Hepatic stellate cell (primary cell): ENCODE measurements at places on chromosomes 2 and 18.

- no peak for DNase-seq
Measured at GRCh38 chr2:143584936-143585335, 455.7 kb downstream of the ARHGAP15 start.

DNA sequence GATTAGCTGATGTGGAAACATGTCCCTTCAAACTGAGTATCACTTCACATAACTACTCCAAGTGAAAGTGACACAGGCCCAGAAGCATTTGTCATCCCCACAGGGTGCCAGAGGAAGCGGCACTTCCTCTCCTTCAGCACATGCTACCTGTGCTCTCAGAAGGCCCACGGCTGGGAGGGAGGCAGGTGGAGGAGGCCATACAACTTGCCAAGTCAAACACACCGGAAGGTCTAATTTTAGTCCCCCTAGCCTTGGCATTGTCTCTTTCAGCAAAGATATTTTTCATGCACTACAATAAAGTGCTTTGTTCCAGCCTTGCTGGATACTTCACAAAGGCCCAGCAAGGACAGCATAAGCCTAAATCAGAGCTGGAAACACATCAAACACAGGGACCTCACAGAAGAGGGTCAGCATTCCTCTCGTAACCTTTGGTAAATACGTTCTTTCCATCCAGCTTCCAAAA lies 38.0 kb downstream of the VSNL1 start:
- DNase-seq: no peak

DNA sequence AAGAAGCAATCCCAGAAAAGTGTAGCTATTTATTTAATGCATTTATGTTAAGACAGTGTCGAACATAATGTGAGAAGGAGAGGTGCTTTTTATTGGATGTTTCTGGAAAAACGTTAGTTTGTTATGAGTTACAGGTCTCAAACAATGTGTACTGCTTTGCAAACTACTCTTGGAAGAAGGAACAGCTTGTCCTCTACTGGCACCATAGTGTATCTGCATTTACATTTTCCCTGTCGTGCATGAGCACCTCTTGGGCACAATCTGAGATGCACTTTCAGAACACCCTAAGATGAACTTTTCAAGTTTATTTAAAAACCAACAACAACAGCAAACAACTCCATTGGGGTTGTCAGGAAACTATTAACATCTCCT lies 22.8 kb downstream of the CCNYL1 start:
- DNase-seq: peak; percentile 26

GRCh38 chr2:150076281-150076680 lies 411.2 kb downstream of the RND3 start:
- DNase-seq: peak; percentile 10

DNA sequence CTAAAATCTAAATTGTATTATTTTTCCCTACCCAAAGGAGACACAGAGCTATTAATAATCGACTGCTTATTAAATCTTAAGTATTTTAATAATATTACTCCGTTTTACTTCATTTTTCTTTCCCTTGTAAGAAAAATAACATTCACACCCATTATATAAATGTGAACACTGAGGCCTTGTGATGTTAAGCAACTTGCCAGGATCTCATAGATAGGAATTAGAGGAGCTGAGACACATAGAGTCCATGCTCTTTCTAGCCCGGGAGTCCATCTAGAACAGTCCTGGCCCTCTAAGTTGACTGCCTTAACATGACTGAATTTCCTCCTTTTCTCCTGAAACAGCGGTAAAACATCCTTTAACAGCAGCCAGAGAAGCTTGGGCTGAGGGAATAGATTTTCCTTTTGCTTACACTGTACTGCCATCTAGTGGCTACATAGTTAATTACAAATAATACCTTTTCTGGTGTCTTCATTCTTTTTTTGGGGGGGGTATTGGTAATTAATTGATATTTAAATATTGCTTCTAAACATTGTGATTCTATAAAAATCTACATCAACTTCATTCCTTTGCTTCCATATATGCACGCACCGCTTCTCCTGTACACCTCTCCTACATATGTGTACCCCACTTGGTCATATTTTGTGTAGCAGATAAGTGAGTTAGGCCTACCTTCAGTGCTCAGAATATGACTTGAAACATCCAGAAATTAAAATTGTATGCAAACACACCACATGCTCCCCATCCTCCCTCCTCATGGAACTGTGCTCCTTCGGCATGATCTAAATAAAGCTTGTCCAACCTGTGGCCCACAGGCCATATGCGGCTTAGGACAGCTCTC lies 125.8 kb upstream of the HNMT start:
- DNase-seq: peak; percentile 29

DNA sequence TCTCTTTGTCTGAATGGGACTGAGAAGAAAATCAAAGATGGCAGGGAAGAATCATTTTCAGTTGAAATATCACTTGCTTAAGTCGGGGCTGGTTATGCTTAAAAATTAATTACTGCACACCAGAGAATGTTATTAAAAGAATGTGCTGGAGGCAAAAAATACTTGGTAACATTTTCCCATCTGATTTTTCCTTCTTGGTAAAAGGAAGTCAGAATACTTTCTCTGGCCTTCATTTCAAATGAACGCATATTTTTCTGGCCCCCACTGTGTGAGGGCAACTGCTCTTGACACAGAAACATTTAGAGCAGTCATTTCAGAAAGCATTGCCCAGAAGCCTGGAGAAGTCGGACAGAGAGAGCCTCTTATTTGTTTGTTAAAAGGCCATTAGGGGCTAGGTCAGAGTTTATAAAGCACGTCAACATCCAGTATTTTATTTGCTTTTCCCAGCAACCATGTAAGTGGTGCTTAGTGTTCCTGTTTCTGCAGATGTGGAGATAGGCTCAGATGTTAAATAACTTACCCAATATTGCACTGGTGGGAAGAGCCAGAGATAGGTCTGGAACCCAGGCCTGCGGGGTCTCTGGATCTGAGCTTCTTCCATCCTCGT lies 32.9 kb upstream of the LYPD6B start:
- no peak for DNase-seq

GRCh38 chr2:37912056-37912455 lies 13.0 kb upstream of the RMDN2 start:
- peak; percentile 29 for DNase-seq

DNA sequence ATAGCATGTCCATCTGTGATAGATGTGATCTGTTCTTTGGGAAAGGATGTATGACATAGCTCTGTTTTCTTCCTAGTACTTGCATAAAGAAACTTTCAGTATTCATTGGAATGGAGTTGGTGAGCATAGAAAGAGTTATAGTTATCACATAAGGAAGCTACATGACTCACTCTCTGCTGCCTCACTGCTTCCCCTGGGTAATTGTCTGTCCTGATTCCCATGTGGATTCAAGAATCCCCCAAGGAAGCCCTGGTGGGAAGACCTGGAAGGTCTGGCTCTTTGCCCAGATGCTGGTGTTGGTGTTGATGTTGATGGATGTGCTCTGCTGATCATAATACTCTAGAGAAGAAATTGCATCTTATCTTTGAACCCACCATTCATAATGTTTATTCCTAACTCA lies 60.6 kb downstream of the PTPN4 start:
- DNase-seq: peak; percentile 56

DNA sequence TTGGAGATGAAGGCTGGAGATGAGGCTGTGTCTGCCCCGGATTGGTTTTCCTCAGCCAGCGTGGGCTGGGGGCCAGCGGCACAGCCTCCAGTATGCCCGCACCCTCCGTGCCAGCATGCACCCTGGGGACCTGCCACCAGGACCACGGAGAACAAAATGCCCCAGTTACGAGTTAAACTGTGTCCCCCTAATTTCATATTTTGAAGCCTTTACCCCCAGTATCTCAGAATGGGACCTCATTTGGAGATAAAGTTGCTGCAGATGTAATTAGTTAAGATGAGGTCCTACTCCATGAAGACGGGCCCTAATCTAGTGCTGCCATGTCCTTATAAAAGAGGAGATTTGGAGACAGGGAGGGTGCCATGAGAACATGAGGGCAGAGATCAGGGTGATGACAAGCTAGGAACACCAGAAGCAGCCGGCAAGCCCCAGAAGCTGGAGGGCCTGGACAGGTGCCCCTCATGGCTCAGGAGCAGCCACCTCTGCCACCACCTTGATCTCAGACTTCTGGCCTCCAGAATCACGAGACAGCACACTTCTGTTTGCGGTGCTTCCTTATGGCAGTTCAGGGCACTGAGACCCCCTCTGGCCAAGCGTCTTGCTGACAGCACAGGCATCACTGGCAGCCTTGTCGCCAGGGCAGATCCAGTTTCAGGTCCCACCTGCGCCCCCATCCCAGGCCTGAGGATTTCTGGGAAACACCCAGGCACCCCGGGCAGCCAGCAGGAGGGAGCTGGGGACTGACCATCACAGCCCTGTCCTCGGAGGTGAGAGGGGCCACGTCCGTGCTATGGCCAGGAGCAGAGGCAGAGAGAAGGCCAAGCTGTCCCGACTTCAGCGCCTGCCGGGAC lies 29.4 kb downstream of the KIF1A start:
- no peak for DNase-seq

GRCh38 chr2:22076454-22076853 lies 952.7 kb downstream of the TDRD15 start:
- DNase-seq: no peak

- no peak for DNase-seq
Measured at GRCh38 chr2:68385220-68385906, 20.3 kb downstream of the PLEK start.

DNA sequence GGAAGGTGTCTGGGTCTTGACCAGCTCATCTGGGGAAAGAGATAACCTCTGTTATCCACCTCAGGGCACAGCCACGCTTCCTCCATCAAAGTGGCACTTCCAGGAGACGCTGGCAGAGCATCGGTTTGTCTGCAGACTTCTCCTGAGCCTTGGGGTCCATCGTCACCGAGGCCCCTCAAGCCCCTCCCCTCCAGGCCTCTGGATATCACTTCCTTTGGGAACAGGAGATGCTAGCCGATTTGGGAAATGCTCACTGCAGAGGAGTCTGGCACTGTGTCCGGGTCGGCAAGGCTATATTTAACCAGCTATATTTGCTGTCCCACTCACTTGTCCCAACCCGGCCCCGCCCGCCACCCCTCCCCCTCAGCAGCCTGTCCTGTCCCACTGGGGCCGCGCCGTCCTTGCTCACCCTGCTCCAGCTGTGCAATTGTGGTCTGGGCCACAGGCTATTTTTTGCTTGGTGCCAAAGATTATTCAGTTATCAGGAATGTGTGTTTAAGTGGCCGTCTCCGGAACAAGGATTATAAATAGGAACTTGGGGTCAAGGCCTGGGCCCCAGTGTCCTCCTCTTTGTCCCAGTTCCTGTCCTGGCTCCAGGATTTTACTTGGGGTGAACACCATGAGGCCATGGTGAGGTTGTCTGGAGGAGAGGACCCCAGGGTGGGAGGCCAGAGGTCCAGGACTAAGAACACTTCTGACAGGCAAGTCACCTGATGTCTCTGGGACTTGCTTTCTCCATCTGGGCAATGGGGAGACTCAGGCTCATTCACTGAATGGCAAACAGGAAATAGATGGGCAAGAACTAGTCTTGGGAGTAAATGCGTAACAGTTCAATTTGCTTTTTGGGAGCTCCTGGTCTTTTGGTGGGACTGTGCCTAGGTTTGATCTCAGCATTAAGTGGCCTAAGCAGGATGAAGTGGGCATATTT lies 263.6 kb downstream of the DYSF start:
- DNase-seq: peak; percentile 92

- DNase-seq: peak; percentile 78
Measured at GRCh38 chr2:23418461-23418911, 33.5 kb downstream of the KLHL29 start.

GRCh38 chr2:58449286-58450010 lies 208.3 kb upstream of the FANCL start:
- DNase-seq: no peak

DNA sequence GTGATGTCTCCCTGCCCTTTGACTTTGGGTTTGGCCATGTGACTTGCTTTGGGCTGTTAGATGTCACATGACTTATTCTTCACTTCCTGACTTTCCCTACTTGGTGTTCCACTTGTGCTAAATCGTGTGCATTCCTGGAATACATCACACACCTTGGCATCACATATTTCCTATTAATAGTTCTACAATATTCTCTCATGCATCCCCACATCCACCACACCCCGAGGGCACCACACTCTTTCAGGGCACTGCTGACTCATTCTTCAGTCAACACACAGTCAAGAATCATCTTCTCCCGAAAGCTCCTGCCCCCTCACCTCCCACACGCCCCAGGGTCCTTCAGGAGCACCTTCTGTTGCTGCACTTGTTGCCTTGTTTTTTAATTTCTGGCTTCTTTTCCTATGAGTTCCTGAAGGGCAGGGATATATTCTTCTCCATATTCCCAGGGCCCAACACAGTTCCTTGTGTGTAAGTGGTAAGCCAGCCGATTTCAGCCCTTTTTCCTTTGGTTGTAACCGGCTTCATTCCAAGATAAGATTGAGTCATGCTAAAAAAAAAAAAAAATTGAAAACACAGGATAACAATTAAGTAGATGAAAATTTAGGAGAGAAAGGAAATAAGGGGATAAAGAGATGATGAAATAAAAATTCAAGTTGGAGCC lies 341.4 kb downstream of the SLC4A3 start:
- DNase-seq: no peak

- no peak for DNase-seq
Measured at GRCh38 chr2:16285813-16286510, 345.6 kb downstream of the MYCN start.

GRCh38 chr18:24500217-24500616 lies 39.8 kb downstream of the HRH4 start:
- no peak for DNase-seq

- no peak for DNase-seq
Measured at GRCh38 chr2:13650586-13651180, 933.9 kb downstream of the TRIB2 start.

- peak; percentile 1 for DNase-seq
Measured at GRCh38 chr18:26057344-26057773, 33.1 kb downstream of the SS18 start.
